ENCODE measurements at places on chromosomes 5 and 9.

DNA sequence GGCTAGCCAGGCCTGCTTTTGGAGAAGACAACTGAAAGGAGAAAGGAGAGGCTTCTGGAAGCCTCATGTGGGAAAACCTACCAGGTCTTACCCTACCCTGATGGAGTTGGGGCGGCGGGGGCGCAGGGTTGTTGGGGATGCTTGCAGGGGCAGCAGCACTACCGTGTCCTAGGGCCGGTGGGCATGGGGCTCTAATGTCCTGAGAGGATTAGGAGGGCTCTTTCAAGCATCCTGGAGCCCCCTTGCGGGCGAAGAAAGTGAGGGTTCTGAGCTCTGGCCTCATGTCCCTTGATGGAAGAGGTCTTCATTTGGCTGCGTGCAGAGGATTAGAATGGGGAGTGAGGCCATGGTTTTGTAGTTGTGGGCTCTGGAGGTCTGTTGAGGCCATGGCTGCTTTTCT is 86.9 kb upstream of the PITX1 start:
- no peak for DNase-seq

DNA sequence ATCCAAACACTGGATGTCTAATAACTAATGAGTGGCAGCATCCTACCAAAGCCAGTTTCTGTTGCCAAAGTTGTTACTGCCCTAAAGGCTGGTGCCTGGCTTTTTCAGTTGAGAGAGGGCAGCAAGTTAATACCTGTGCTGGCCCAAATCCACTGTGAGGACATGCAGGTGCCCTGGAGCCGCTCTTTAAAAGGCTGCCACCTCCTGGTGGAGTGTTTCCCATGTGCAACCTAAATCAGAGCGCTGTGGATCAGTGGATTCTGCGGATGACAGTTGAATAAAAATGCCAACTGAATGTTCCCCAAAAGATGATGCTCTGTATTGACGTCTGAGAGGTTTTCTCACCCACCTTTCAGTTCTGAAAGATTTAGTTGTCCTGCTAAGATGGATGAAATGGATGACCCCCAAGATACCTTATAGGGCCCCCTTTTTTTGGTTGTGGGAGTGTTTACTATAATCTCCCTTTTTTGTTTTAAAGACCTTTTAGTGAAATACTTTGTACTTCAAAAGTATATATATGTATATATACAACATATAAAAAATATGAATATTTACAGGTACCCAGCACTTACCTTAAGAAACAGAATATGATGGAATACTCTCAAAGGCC is 146.4 kb downstream of the EGFLAM start:
- DNase-seq = no peak

DNA sequence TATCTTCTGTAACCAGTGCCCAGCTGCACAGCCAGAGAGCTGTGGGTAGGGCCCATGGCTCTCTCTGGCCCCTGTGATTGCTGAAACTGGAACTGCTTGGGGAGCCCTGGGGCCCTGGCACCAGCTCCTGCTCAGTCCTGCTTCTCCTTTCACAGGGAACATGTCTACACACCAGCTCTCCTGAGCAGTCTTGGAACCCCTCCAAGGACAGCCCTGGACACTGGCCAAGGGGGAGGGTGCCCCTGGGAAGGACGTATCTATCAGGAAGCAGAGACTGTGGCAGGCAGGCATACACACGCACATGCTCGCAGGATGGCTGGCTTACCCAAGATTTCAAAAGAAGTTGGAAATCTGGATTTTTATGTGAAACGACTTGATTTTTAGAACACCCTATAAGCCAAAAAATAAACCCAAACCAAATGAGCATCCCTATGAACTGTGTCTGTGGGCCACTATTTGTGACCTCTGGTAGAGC is 8.8 kb upstream of the TRAF1 start:
- peak; percentile 10 for DNase-seq

DNA sequence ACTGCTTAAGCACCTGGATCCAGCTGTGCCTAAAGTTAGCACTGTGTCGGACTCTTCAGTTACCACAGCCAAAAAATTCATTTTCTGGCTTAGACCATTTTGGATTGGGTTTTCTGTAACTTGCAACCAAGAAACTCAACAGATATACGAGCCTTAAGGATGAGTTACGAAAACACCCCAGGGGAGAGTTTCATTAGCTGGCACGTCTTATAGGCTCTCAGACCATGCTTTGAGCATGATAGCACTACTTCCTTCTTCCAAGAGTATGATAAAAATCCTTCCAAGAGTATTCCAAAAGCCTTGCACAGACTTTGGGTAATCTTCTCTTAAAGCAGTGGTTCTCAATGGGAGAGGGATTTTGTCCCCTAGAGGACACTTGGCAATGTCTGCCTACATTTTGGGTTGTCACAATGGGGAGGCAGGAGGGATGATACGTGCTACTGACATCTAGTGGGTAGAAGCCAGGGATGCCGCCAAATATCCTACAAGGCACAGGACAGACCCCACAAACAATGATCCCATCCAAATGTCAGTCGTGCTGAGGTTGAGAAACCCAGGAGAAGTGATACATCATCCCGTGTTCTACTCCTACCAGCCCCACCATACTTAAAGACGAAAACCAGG is 64.8 kb downstream of the SMIM23 start:
- no peak for DNase-seq

DNA sequence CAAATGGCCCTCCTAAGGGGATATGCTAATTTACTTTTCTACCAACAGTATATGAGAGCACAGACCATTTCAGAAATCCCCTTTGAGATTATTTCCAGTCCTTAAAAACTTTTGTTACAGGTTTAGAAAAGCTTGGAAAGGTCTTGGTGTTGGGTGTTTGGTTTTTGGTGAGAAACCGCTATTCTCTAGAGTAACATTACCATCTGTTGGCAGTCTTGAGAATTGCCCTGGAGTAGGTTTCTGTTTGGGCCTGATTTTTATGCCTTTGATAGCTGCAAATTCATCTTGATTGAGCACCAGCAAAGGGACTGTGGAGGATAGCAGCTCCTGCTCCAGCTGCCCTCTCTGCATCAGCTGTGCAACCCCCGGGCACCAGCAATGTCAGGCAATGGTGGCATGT is 8.0 kb downstream of the NUDT2 start:
- no peak for DNase-seq

- DNase-seq = no peak
Observed at GRCh38 chr9:37960631-37961030, 56.7 kb upstream of the SLC25A51 start.

GRCh38 chr9:32968101-32969011 is 33.1 kb downstream of the APTX start:
- peak; percentile 7 for DNase-seq

GRCh38 chr5:64619609-64620008 is 70.7 kb upstream of the SHISAL2B start:
- DNase-seq = no peak

DNA sequence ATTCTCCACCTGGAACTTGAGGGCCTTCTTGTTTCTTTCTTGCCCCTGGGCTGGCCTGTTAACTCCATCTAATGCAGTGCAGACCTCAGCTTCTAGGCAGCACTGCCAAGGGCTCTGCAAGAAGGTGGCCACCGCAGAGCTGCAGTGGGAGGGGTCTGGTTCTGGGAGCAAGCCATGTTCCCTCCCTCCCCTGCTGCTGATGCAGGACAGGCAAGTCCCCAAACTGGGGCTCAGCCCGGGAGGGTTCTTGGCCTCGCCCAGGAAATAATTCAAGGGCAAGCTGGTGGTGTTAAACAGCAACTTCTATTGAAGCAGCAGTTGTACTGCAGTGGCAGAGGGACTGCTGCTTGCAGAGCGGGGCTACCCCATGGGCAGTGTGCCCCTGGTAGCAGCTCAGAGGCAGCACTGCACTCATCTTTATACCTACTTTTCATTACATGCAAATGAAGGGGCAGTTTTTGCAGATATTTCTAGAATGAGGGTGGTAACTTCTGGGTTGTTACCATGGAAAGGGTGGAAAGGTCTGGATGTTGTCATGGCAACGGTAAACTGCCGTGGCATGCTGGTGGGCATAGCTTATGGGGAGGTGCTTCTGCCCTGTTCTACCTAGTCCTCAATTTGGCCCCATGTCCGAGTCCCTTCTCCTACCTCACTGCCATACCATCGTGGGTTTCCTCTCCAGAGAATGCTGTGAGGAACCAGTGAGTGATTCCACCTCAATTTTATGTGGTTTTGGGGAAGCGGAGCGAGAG is 82.1 kb downstream of the WDR41 start:
- DNase-seq = no peak

- no peak for DNase-seq
Observed at GRCh38 chr9:131585375-131585774, 40.1 kb downstream of the PRRT1B start.

DNA sequence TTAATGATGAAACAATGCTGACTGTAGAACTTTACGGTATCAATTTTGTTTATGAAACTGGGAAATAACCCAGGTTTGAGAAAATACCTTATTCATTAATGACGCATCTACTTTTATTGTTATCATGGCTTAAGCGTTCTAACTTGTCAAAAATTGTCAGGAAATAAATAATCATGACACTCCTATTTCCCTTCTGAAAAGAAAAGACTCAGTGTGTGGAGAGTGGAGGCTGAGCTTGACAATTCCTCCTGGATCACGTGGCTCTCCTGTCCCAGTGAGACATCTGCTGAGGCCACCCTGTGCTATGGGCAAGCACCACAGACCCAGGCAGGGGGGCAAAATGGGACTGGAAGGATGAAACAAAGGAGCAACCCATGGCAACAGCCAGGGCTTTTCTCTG is 466.4 kb downstream of the ZNF608 start:
- no peak for DNase-seq

DNA sequence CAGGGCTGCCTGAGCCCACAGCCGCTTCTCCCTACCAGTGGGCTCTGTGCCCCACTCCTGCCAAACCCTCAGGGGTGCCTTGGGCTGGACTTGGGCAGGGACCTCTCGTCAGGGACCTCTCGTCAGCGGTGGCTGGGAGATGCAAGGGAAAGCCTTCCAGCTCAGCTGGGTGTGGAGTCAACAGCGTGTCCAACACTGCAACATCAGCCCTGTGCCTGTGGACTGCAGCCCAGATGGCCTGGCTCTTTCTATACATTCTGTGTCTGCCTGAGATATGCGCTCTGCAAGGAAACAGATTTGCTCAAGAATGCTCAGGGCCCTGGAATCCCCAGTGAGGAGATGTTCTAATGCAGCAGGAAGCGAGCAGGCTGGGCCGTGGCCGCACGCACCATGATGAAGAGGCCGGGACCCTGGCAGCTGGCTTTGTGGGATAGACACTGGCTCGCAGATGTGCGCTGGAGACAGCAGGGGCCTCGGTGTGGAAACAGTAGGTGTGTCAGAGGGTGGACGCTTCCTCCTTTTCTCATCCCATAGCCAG is 85.0 kb upstream of the COL5A1 start:
- no peak for DNase-seq

DNA sequence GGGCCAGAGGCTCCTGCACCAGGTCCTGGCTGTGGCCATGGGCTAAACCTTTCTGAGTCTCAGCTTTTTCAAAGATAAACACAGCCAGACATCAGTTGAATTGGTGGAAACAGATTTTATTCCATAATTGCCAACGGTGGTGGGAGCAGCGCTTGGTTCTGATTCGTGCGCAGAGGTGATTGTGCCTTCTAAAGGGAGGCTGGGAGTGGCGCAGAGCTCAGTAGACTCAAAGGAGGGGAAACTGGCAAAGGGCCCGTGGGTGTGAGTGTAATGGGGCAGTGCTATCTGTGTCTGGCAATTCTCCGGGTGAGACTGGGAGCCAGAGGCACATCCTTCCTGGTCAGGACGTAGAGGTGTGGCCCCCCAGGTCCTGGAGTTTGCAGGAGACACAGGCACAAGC is 169.4 kb upstream of the PPP1R26 start:
- no peak for DNase-seq

- no peak for DNase-seq
Observed at GRCh38 chr5:7844901-7845300, 6.0 kb downstream of the CFAP90 start.

GRCh38 chr9:88995200-88995577 is 3.9 kb downstream of the S1PR3 start:
- DNase-seq = no peak

DNA sequence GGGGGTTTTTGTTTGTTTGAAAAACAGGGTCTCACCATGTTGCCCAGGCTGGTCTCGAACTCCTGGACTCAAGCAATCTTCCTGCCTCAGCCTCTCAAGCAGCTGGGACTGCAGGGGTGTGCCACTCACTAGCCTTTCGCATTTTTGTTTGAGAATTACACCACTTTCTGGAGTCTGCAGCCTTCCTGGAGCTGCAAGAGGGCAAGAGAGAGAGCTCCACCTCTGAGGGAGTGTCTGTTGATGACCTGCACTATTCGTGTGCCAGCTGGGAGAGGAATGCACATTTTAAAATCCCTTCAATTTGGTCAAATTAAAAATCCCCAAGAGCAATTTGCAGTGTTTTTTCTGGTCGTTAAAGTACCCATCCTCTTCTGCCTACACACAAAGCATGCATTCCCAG is 5.0 kb upstream of the CKMT2 start:
- no peak for DNase-seq

DNA sequence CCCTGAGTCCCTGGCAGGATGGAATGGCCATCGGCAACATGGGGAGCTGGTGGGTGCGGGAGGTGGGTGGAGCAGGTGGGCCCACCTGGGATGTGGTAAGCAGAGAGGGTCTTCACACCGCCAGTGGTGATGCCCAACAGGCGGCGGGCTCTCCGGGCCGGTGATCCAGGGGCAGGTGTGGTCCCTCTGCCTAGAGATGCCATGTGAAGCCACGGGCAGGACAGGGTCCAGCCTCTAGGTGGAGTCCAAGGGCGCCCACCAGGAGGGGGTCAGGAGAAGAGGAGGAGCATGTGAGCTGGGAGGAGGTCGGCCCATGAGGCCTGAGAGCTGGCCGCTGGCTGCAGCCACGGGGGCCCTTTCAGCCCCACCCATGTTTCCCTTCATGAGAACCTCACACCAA is 221.1 kb downstream of the FANCC start:
- DNase-seq = no peak

DNA sequence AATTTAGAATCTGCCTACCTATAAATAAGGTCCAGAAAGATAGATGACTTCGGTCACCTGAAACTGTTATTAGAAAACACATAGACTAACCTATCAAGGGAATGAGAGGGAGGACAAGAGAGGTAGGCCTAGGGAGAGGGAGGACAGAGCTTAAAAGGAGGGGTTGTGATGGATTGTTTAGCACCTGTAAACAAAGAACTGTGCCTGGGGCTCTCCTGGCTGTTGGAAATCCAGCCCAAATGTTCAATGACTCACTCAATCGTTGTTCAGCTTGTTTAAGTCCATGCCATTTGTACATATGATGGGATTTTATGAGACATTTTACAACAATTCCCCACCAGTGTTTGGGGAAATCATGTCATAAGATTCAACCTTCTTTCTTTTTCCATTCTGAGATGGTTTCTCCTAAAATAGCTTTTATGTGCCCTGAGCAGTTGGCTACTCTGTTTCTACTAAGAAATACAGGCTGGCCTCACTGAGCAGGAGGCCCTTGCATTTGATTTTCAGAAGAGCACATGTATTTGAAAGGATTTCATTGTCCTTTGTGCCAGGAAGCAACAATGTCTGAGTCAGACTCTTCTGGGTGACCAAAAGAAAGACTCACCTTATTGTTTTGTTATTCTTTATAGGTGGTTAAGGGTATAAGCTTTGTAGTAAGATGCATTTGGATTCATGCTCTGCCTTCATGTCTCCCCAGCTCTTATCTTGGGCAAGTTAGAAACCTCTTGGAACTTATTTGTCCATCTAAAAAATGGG is 48.2 kb upstream of the GPR151 start:
- DNase-seq = no peak

Data from NCI-H1048 (cell line).